ENCODE measurements at places on chromosomes 13 and 19.

DNA sequence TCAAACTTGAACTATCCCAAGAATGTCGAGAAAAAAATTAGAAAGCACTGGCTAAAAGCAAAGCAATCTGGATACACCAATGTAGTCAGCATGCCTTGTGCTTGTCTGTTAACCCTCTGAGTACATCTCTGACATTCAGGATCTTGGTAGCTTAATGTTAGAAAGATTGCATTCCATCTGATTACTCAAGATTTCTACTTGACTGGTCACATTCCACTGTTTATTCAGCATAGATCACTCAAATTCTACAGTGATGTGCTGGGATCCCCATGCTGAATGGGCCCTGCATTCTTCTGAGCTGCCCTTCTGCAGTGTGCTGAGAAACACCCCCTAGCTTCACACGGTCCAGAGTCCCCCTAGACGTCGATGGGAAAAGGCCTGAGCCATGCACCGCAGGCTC, 295.4 kb upstream of the MAB21L1 start:
- no peak for DNase-seq

- no peak for DNase-seq
Measured at GRCh38 chr13:66128201-66128600, 1101.9 kb downstream of the PCDH9 start.

DNA sequence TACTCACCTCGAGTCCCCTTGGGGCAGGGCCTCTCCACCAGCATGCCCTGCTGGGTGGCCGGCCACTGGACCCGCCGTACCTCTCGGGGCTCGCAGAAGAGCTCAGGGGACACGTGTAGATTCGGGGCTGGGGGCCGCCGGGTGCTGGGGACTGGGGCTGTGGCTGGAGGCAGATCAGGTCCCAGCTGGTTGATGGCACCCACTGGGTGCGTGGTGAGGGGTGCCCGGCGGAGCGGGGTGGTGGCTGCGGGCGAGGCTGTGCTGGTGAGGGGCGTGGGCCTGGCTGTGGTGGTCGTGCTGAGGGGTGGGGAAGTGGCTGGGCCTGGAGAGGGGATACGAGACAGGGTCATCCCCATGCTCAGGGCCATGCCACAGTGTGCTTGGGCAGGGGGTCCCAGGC, 24.9 kb upstream of the ASF1B start:
- no peak for DNase-seq

- DNase-seq = no peak
Measured at GRCh38 chr13:99374994-99375737, 68.0 kb upstream of the GPR183 start.

DNA sequence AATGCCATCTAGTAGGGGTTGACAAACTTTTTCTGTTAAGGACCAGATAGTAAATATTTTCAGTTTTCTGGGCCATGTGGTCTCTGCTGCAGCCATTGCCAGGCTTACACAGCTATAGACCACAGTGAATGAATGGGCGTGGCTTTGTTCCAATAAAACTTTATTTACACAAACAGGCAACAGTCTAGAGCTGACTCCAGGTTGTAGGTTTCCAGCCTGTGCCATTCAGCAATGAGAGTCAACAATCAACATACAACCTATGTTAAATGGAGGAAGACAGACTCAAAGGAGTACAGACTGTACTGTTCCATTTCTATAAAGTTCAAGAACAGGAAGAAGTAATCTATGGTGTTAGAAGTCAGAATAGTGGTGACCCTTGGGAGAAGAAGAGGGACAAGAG, 15.2 kb upstream of the IZUMO2 start:
- DNase-seq = no peak

GRCh38 chr13:106710266-106710665, 142.3 kb upstream of the ARGLU1 start:
- DNase-seq = no peak

DNA sequence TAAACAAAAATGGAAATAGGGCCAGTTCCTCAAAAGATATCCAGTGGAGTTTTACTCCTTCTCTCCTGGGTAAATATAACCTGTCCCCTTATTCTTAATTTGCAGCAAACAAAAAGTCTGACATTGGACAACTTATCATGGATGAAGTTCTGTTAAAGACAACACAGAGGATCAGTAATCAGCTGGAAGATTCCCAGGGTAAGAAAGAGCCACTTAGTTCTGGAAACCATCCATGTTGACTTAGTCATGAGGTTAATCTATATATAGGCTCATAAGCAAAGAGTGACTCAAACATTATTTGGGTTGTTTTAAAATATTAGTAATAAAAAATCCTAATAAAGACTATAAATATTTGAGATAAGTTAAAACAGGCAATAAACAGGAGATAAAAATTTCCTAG, 40.5 kb upstream of the EBPL start:
- DNase-seq = no peak

- DNase-seq = no peak
Measured at GRCh38 chr13:113748862-113749451, 10.1 kb upstream of the TMEM255B start.

DNA sequence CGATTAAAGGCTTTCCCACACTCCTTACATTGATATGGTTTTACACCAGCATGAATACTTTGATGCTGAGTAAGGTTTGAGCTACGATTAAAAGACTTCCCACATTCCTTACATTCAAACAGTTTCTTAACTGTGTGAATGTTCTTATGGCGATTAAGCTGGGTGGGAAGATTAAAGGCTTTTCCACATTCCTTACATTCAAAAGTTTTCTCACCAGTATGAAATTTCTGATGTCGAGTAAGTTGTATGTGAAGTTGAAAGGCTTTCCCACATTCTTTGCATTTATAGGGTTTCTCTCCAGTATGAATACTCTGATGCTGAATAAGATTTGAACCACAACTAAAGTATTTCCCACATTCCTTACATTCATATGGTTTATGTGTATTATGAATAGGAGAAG, 20.0 kb downstream of the ZNF780B start:
- DNase-seq = no peak

DNA sequence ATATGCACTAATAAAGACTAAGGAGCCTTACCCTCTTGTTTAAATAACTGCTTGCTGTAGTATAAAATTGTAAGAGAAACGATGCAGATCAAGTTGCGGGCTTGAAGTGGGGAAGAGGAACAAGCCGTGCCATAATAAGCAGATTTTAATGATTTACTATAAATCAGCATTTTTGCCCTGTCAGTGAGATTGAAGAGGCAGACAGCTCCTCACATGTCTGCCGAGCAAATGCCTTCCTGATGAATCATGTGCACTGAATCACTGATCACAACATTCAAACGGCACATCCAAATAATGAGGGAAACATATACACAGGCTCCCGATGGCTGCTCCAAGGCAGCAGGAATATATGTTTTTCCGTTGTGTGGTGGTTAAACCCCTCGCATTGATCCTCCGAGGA, 282.9 kb downstream of the TSHZ3 start:
- no peak for DNase-seq

- DNase-seq = peak; percentile 85
Measured at GRCh38 chr19:17292301-17293074, 10.7 kb downstream of the ABHD8 start.

DNA sequence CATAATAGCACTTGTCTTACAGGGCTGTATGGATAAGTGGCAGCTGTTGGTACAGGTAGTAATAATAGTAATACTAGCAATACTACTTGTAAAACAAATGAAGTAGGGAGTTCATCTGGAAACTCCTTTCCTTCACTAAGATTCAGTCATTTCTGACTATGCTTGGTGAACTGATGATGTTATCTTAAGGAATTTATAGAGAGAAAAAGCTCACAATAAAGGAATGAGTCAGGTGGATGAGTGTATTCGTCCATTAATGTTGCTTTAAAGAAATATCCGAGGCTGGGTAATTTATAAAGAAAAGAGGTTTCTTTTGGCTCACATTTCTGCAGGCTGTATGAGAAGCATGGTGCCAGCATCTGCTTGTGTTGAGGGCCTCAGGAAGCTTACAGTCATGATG, 477.3 kb downstream of the KLF12 start:
- no peak for DNase-seq

- DNase-seq = no peak
Measured at GRCh38 chr13:104733427-104733826, 1667.2 kb upstream of the SLC10A2 start.
